Left cardiac atrium (tissue), 4 donors: ENCODE measurements at places on chromosomes 2 and 18. TPM values are rescaled to one million over a fixed set of nuclear protein-coding genes. Genes with fewer than 3 reads are reported as not detected.

Gene INO80D
- total RNA-seq = 10.8 TPM

Gene SNED1
- total RNA-seq = 12.2 TPM

Gene DSC2
- 14.1 TPM for total RNA-seq

Gene GALR1
- total RNA-seq = 0.03 TPM

Gene KLHL30
- total RNA-seq = 15.8 TPM

Gene ZEB2
- 131 TPM for total RNA-seq

Gene KIAA2012
- total RNA-seq = not detected
